ENCODE measurements at places on chromosomes 4 and X.

GRCh38 chrX:9464435-9465371 is at the start of gene TBL1X:
TSS of gene TBL1X (plus strand) at chrX:9465058. CDS start at chrX:9653587, 188,529 bp downstream.
- peak; percentile 20 for DNase-seq

GRCh38 chrX:136598631-136599030 is 49.3 kb upstream of the CD40LG start:
- DNase-seq: no peak

GRCh38 chr4:151459375-151459774 is 50.4 kb downstream of the FHIP1A start:
- DNase-seq: no peak

DNA sequence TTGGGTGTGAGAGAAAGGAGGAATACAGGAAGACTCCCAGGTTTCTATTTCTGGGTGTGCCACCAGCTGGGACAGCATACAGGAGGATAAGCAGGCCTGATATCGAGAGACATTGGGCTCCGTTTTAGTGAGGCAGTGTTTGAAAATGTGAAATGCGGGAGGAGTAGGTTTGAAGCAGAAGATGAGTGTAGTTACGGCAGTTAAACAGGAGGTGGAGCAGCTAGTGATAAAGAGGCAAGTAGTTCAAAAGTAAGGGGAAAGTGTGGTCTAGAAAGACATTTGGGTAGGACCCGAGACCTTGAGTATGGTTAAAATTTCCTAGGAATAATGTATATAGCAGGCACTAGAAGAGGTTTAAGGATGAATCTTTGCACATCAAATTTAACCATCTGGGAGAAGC is 42.4 kb downstream of the DCUN1D4 start:
- DNase-seq: no peak

- no peak for DNase-seq
These were observed 20.3 kb upstream of the DHX15 start for GRCh38 chr4:24604558-24605214.

GRCh38 chrX:72052415-72053090 is 79.2 kb downstream of the RTL5 start:
- no peak for DNase-seq

GRCh38 chr4:79552311-79552710 is 144.3 kb upstream of the GK2 start:
- no peak for DNase-seq

DNA sequence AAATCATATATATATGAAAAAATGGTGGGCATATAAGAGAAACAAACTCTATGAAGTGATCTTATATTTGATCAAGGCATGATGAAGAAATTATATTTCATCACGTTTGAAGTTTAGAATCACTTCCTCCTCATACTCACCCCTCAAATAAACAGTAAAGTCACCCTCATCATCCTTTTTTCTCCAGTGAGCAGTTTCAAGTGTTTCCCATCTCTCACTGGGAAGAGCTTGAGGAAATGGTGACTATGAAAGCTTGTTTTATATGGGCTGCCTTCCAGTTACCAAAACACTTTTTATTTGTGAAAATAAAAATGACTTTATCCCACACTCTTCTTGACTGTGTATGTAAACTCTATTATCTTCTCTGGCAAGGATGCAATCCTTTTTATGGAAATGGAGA is 16.8 kb downstream of the PDLIM3 start:
- DNase-seq: no peak

DNA sequence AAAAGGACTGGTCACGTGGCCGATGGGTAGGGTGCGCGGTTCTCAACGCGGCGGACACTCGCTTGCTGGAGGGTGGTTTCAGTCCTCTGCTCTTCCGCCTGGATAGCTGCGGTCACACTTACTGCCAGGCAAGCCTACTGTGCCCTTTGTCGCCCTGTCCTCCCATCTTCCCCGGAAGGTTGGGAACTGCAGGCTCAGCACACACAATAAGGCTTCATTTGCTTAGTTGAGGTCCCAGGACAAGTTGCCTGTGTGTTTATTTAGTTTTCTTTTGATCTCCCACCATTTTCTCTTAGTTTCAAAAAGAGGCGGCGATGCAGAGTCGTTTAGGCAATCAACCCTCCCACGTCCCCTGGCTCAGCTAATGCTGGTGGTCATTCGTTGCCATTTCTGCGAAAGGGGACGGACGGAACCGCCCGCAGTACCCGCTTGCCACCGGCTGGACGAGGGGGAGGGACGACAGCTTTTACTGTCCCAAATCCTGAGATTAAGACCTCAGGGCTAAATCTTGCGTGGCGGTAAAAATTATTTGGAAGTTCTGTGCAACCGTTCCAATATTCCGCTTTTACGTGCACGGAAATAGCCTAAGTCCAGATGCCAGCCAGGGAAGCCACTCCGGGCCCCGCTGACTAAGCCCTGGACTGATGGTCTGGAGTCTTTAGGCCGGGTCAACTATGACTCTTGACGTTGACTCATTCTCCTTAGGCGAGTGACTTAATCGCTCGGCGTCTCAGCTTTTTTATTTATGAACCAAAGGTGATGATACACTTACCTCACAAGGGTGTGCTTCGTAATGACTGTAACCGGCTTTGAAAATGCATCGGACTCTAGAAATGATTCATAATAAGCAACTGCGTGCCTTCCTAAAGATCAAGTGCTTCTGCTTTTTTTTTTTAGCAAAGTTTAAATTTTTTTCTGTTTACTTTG is 671 bp upstream of the EIF4E start:
- DNase-seq: no peak

DNA sequence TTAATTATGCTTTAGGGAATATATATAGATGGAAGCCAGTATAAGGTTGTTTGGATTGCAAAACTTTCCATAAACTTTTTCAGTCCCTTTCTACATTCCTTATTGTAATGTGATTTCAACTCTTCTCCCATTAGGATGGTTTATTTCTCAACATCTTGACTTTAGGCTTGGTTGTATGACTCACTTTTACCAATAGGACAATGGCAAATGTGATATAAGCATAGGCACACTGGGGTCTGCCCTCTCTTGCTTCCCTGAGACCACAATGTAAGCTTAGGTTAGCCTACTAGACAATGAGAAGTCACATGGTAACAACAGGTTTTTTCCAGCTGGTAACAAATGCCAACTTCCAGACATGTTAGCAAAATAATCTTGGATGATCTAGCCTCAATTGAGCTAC is 163.3 kb upstream of the RBPJ start:
- no peak for DNase-seq

DNA sequence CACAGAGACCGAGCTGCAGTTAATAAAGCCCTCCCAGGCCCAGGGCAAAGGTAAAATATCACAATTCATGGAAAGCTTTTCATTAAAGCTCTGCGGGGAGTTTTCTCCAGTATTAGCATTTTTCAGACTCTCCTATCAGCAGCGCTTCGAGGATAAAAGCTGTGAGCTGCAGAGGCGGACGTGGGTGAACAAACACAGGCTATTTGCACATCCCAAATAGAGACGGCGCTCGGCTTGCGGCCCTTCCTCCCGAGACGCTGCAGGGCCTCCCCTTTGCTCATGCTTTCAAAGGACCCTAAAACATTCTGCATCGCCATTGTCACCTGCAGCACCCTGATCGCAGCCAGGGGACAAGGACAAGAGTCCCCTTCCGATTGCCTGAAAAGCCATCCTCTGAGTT is 97.3 kb downstream of the SORCS2 start:
- no peak for DNase-seq

- no peak for DNase-seq
These were observed 140.7 kb downstream of the GATB start for GRCh38 chr4:151620066-151620465.

DNA sequence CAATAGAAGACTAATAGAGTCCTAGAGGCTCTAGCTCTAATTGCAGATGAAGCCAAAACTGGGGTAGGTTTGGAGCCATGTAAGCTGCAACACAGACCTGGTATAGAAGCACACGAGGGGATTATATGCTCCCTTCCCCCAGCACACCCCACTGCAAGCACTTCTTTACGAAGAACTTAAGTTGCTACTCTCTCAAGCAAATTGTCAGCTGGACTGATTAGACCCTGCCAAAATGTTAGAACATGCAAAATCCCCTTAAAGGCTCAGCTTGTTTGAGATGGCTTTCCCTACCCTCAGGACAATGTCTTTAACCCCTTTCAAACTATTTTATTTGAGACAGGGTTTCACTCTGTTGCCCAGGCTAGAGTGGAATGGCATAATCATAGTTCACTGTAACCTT is 4.7 kb upstream of the KIAA1210 start:
- DNase-seq: no peak

- peak; percentile 57 for DNase-seq
These were observed 44.1 kb upstream of the SH3RF1 start for GRCh38 chr4:169314906-169315305.

DNA sequence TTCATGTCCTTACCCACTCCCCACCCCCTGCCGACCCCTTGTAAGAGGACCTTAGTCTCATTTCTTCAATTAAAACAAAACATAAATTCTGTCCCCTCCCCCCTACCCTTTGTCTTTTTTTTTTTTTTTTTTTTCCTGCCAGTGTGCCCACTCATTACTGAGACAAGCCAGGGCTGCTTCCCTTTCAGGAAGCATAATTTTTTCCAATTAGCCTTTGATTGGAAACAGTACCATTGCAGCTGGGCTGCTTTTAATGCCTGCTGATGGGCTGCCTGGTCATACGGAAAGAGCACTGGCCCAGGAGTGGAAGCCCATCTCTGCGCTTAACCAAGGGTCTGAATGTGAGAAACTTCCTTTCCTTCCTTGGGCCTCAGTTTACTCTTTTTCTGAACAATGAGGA is 18.6 kb upstream of the CAPN6 start:
- no peak for DNase-seq

DNA sequence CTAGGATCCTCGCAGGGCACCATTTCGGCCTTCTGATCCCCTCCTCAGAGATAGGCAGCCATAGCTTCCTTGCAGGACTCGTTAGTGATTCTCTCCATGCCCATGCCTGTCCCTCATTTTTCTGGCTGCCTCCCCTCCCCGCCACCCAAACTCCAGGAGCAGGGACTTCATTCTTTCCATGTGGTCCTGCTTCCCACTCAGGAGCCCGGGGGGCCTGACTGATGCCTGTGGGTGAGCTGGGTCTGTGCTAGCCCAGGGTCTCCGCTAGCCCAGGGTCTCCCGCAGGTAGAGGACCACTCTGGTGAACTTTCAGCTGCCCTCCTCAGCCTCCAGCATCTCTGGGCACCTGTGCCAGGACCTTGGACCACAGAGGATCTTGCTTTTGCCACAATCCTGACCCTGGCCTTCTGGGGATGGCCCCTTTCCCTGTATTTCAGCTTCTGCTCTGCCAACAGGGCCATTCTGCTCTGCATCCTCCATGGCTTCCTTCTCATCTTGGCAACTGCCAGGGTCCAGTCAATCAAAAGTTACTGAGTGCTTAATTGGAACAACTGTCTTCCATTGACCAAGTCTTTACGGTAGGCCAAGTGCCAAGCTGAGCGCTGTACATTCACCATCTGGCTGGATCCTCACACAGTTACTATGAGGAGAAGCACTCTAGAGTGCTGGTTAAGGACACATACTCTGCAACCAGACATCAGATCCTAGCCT is 152.2 kb downstream of the EFNB1 start:
- DNase-seq: no peak
